ENCODE measurements at places on chromosomes 7 and 10. TPM values are rescaled to one million over a fixed set of nuclear protein-coding genes. Genes with fewer than 3 reads are reported as not detected.

Gene SLC29A4
- 12.1 TPM for total RNA-seq

Gene LIPN
- not detected for total RNA-seq

Gene UNCX
- total RNA-seq: not detected

Gene SLC13A4
- not detected for total RNA-seq

Gene OR9A2
- total RNA-seq: not detected

Gene TMEM273
- total RNA-seq: not detected

Gene IFIT1B
- total RNA-seq: not detected
